ENCODE measurements at places on chromosomes 16 and 17. TPM values are rescaled to one million over a fixed set of nuclear protein-coding genes. Genes with fewer than 3 reads are reported as not detected.
A peak's percentile ranks its signal among the peaks of the same experiment; 100 is the strongest.

- no peak for DNase-seq
These were observed 21.2 kb downstream of the TBX2 start for GRCh38 chr17:61420745-61421398.

GRCh38 chr17:57889892-57890856, 40.3 kb upstream of the MRPS23 start:
- DNase-seq: no peak

DNA sequence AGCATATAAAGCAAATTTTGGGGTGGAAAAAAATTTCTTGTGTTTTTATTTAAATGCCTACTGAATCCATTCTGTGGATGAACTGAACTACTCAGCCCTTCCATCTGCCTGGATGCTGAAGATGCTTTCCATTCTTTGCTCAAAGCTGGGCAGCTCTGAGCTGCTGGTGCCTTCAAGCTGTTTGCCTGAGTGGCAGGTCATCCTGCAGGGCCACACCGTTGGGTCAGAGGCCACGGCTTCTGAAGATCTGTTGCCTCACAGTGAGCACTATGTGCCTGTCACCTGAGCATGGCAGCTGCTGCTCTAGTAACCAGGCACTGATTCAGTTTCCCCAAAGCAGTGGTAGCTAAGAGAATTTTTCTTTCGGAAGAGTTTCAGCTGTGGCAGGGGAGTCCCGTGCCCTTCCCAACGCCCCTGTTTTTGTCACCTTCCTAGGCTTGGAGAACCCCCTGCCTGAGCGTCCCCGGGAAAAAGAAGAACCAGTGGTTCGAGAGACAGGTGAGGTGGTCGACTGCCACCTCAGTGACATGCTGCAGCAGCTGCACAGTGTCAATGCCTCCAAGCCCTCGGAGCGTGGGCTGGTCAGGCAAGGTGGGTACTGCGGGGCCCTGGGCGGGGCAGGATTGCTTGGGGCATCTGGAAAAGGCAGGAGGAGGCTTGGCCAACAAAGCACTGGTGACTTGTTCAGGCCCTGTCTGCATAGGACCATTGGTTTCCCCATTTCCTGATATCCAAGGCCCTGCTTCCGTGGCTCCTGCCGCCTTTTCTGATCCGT, 8.5 kb downstream of the PLK1 start:
- DNase-seq: no peak

DNA sequence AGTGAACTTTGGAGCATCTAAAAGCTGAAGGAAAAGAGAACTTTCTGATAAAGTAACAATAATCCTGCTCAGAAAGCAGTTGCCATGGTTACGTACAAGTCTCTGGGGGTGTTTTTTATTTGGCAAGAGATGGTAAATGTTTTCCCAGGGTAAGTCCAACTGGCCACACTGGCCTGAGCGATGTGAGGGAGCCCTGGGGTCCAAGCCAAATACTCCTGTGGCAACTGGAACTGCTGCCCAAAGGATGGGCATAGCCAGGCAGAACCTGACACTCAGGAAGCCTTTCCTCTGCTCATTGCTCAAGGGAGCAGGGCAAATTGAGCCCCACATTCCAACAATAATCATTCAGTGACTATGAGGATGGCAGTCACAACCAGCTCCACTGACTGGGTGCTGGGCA, 26.8 kb upstream of the WSCD1 start:
- no peak for DNase-seq

KRT15 gene
- total RNA-seq: not detected

ARHGDIG gene
- total RNA-seq: not detected

- DNase-seq: no peak
These were observed 51.4 kb downstream of the RAP1GAP2 start for GRCh38 chr17:2847381-2848333.

TAT gene
- total RNA-seq: not detected

DNA sequence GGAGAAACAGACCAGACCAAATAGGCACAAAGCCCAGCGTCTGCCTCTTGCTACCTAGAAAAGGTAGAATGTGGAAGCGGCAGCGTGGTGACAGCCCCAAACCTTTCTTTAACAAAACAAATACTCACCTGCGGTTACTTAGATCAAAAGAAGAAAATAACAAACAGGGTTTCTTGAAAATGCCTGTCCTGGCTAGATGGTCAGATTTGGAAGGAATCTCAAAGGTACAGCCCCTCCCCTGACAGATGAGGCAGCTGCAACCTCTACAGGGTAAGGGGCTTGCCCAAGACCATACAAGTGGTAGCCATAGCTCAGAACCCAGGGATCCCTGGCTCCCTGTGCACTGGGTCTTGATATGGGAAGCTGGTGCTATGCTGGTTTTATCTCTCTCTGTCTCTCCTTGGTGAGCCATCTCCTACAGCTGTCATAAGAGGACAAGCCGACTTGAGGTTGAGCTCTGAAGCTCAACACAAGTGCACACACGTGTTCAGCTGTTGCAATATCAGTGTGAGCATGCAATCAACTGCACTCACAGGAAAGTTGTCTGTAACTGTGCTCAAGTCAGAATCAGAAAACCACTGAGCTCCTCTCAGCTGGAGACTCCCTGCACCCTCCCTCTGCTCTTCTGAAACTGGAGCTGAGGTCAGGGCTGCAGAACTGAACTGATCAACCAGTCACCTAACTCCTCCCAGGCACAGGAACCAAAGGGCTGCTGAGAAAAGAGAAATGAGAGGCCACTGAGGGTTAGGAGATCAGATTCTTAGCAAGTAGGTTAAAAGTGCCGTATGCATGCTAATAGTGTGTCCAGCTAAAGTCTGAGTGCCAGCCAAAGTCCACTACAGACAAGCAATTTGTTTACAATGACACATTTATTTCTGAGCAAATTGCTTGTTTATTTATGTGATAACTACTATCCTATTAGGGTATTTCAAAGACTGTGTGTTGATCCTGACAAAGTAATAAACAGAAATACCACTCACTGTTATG, 6.1 kb upstream of the RNF157 start:
- DNase-seq: peak; percentile 88

GRCh38 chr17:42414704-42415409, 8.2 kb downstream of the CAVIN1 start:
- peak; percentile 87 for DNase-seq

DNA sequence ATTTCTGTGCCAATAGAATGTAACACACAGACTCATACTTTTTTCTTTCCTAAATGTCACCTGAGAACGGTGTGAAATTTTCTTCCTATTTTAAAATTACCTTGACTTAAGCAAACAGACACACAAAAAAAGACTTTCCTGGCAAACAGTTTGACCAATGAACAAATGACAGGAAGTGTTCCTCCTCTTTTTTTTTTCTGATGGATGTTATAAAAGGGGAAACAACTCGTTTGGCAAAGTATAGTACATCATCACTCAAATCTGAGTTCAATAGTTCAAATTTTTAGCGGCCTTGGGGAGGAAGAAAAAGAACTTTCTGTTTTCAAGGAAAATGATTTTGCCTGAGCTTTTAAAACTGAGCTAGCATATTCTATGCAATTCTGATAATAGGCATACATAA, 19.8 kb downstream of the HS3ST3A1 start:
- no peak for DNase-seq

SLFN14 gene
- not detected for total RNA-seq

- DNase-seq: no peak
These were observed 13.1 kb upstream of the PLCG2 start for GRCh38 chr16:81765969-81766368.

DNA sequence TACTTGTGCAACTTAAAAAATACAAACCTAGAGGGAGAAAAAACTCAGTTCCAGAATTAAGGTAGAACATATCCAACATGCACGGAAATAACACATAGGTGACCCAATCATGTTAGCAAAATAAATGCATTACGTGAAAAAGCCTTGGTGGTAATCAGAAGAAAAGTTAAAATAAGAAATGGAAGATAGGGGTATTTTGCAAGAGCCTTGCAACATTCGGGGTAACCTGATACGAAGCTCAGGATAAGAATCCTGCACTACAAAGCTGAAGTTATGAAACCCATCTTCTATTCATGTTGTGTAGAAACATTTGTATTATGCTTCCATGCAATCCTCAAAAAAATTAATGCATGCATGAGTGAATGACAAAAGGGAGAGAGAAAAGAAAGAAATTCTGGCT, 33.1 kb downstream of the CHCT1 start:
- no peak for DNase-seq

TBC1D3E gene
- total RNA-seq: not detected

CDH16 gene
- not detected for total RNA-seq

DNA sequence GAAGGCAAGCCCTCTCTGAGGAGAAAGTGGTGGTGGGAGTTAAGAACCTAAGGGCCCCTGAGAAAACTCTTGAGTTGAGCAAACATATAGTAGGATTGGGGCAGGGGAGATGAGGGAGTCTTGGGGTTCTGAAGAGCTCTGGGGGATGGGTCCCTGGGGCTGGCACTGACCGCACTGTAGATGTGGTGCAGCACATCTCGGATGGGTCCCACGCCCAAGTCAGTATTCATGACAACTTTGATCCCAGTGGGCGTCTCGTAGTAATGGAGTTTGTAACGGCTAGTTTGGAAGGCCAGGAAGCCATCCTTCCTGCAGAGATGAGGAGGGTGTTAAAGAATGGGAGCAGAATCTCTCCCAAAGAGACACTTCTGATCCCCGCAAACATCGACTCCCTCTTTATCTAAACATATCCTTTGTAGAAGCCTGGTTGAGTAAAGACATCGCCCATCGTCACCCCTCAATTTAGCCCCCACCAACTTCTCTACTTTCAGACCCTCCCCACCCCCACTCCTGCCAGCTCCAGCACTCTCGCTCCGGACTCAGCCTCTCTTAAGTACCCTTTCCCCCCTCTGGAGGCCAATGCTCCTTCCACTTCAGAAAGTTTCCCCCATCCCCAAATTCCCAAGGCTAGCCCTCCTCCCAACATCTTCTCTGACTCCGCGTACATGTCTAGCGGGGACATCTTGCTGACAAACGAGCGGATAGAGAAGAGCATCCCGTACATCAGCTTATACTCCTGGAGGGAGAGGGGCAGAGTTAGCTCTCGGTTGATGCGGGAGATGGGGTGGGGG, 710 bp downstream of the TRAPPC1 start:
- DNase-seq: no peak
